ENCODE measurements at places on chromosomes 12 and 14.

- no peak for DNase-seq
Observed at GRCh38 chr14:58243790-58244555, 670 bp upstream of the PSMA3 start.

GRCh38 chr14:81235096-81235495 is 14.3 kb upstream of the GTF2A1 start:
- no peak for DNase-seq

- no peak for DNase-seq
Observed at GRCh38 chr14:24422261-24422660, 7.2 kb downstream of the CBLN3 start.

- no peak for DNase-seq
Observed at GRCh38 chr14:22791301-22791700, 23.9 kb downstream of the SLC7A7 start.

- DNase-seq: no peak
Observed at GRCh38 chr14:96164861-96165490, 39.7 kb upstream of the BDKRB2 start.

DNA sequence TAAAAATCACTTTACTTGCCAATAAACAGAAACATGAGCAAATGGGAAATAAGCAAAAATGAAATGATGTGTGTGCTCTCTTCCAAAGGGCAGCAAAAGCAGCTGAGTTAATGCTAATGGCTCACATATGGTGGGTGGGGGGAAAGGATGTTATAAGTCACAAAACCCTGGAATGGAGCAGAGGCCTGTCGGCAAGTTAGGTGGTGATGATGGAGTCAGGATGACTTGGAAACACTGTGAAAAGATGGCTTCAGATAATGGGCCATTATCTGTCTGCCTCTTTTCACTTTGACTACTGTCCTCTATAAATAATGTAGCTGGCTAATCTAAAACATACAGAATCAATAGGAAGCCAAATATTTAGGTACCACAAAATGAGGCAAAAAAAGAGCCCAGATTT is 228.7 kb downstream of the APAF1 start:
- DNase-seq: no peak

DNA sequence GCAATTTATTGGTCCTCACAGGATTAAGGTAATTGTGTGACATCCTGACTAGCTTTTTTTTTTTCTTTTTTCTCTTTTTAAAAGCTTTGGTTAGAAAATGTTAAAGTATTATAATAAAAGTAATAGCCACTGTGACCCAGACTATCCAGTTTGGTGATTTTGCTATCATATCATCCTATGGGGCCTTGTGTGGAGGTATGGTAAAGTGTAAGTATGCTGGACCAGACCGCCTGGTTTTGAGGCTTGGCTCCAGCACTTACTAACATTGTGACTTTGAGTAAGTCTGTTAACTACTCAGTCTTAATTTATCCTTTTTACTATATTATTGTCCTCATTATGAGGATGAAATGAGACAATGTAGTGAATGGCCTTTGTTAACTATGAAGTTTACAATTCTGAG is 15.5 kb downstream of the EID3 start:
- no peak for DNase-seq

DNA sequence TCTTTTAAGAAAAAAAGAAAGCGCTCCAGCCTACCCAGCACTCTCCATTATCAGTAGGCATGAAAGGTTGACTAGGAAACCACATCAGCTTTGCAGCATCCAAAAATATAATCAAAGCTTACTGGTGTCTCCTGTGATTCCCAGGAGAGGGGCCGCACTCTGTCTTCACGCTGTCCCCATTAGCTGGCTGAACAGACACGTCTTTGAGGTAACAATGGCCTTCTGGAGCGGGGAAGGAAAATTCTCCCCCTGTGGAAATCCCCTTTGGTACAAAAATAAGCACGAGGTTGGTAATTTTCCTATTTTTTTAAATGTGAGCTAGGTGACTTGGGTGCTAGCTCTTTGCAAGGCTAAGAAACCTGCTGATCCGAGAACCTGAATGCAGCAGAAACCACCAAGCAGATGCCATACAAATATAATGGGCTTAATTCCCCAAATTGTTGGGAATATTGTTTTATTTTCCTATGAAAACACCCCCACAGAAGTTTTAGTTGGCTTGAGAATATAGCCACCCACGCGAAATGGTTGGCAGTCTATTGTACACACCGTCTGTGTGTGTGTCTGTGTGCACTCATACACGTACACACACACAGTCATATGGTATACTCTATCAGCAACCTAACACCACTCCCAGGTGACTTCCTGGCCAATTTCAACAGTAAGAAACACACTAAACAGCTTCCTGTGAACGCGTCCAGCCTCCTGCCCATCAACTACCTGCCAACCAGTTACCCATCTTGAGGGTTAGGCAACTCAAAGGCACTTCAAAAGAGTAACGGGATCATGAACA is 71.2 kb downstream of the KSR2 start:
- DNase-seq: no peak

DNA sequence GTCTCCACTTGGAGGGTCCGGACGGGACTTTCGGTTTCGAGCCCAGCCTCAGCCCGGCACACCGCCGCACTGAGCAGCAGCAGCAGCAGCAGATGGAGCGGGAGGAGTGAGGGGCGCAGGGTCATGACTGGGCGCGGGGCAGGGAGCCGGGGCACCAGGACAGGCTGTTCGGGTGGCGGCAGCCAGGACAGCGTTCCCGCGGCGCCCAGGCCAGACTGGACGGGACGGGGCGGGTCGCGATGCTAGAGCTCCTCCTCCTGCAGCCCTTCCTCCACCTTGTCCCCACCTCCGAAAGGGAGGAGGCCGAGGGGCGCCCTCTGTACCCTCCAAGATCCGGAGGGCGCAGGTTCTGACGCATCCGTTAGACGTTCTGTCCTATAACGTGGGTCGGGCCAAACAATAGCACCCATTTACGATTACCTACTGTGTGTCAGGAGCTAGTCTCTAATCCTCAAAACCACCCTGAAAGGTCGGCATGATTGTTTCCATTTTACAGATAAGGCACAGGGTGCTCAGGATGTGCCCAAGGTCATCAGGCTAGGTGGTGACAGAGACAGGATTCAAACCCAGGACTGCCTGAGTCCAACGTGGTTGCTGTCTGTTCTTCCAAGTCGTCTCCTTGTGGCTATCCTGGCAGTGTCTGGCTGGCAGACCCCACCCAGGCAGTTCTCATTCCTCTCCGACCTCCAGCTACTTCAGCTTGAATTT is at the start of gene FKBP11:
Gene FKBP11, minus strand, starts transcription at position 189 of the 708 bp plus-strand sequence. Its CDS starts 64 bp downstream, at position 125.
- DNase-seq: no peak

DNA sequence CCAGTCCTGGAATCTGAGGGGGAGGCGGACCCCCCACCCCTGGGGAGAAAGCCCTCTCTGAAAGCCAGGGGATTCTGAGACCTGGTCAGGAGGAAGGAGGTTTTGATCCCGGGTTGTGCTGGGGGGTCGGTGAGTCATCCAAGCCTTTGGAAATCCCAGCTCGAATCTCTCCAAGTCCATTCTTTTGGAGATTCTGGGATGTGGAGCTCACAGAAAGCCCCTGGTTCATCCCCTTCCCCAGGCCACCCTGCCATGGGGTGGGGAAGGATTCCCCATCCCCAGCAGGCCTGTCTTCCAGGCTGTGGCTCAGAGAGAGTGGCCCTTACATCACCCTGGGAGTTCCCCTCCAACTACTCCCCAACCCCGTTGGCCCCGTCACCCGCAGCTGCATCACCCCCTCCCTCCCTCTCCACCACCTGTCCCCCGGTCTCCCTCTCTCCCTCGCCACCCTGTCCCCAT is 14.3 kb downstream of the EXOC3L4 start:
- DNase-seq: no peak

DNA sequence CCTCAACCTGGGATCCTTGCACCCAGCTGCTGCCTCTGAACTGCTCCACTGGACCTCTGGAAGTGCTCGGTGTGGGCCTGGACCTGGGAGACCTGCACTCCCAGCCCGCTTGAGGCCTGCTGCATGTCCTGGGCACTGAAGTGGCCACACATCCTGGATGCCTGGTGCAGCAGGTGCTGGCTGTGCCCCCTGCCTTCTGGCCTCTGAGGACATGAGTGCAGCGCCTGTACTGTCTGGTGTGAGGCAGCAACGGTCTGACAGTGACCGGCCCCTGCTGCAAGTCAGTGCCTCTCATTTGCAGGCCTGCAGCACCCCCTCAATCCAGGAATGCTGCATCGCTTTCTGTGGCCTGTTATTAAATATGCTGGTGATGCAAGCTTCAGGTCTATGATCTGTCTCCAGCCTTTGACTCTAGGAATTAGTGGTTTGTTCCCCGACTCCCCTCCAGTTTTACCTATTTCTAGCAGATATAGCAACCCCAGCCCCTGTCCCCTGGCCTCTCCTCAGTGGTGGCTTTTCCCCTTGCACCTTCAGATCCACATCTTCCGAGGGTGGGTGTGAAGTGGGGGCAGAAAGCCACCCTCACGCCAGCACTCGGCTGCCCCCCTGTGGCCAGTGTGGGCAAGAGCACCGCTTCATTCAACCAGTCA is 3.6 kb downstream of the SMIM41 start:
- DNase-seq: no peak

GRCh38 chr12:105445249-105445648 is 114.8 kb downstream of the C12orf75 start:
- DNase-seq: no peak

GRCh38 chr14:68691792-68692118 is 101.1 kb downstream of the ZFP36L1 start:
- no peak for DNase-seq

- DNase-seq: no peak
Observed at GRCh38 chr14:89409961-89410360, 7.1 kb downstream of the FOXN3 start.

GRCh38 chr12:89203144-89203543 is 149.2 kb downstream of the DUSP6 start:
- no peak for DNase-seq

DNA sequence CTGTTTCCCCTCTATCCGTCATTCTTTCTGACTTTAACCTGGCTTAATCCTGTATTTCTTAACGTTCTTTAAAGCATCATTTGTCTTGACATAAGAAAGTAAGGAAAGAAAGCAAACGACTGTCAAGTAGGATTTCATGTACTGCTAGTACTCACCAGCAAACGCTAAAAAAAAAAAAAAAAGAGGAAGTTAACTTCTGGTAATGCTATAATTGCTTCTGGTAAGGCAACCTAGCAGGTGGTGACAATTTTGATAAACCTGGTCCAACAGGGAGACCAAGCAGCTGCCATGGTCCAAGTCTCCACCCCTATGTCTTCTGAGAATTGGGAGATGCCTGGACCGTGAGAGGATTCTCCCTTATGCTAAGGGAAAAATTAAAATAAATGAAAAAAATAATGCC is 306.6 kb downstream of the DAD1 start:
- no peak for DNase-seq

- no peak for DNase-seq
Observed at GRCh38 chr12:24561882-24562770, 386.8 kb downstream of the BCAT1 start.

DNA sequence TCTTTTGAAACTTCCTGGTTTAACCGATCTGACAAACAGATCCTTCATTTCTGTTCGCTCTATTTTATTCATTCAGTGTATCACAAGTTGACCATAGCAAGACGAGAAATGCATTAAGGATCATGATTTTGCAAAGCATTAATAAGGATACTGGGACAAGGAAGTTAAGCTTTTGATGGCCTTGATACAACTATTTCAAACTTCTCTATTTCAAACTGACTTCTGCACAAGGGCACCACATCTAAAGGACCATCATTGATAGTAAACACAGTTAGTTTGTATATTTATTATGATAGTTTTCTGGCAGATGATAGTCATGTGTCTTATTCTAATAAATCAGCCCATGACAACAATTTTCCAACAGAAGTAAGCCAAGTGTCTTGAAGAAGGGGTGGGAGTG is 25.8 kb upstream of the PLXNC1 start:
- DNase-seq: no peak

DNA sequence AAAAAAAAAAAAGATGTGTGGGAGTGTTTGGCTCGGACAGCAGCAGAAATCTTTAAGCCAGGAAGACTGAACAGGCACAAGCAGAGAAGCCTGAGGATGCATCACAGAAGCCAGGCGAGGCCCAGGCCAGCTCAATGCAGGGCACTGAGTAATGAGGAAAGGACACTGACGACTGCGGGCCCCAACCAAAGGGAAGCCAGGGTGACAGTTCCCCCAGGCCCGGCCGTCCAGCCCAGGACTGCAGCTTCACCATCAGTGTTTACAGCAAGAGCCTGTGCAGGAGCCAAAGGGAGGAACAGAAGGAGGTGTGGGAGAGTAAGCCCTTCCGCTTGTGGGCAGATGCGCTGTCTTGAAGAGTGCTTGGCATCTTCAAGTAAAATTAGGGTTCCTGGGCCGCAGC is 205.3 kb upstream of the SFSWAP start:
- DNase-seq: no peak

- DNase-seq: no peak
Observed at GRCh38 chr12:64293654-64294364, 71.7 kb upstream of the KICS2 start.

- no peak for DNase-seq
Observed at GRCh38 chr14:100711493-100711892, 15.2 kb upstream of the DLK1 start.

DNA sequence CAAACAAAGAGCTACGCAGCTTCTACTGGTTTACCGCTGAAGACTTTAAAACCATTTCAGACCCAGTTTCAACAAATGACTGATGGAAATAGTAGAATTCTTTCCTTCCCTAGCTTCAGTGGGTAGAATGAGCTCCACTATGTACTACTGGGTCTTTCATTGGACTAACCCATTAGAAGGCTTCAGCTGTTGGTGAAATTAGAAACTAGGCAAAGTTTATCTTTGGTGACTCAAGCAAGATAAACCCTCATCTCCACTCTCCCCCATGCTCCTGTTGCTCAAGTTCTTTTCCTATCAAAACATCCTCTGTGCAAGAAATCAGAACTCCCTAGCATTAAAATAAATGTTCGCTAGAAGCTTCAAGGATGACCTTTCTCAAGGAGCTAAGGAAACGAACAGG is 159.2 kb downstream of the PAWR start:
- DNase-seq: no peak

DNA sequence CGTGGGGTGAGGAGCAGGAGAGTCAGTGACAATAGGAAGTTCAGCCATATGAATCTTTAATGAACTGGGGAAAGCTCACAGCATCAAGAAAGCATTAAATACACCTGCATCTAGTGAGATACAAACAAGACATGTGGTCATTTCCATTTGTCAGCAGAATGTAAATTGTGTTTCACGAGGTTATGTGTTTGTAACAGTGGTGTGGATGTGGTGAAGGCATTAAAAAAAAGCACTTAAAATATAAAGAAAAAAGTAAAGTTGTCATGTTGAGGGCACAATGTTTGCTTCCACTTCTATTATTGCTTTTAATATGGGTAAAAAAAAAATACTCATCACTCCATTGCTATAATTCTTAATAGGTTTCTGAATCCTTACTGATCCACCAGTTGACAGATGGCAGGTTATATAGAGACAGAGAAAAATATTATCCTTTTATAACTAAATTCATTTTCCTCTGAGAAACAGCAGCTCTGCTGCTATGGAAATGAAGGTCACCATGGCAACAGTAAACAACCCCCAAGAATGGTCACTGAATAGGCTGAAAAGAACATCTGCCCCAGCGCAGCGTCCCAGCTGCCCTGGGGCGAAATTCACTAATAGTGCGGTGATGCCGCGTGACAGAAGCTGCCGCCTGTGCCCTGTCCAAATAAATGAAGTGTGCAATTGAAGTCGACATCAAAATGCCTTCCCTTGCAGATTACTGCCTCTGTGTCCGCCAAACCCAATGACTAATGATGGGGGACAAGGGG is 226.1 kb downstream of the FOXN3 start:
- DNase-seq: no peak

All from GOT3 (cell line).